ENCODE measurements at places on chromosomes 6 and 20. TPM values are rescaled to one million over a fixed set of nuclear protein-coding genes. Genes with fewer than 3 reads are reported as not detected.

Gene SLC22A1
- 36.2 TPM for total RNA-seq

Gene ZNF322
- 9.7 TPM for total RNA-seq

- DNase-seq = no peak
Observed at GRCh38 chr20:62550087-62550632, 74.4 kb upstream of the GATA5 start.

- DNase-seq = peak; percentile 19
Observed at GRCh38 chr20:57656821-57657534, 36.8 kb upstream of the ZBP1 start.

- peak; percentile 84 for DNase-seq
Observed at GRCh38 chr6:45930420-45931040, 85.1 kb downstream of the CLIC5 start.

GRCh38 chr6:144777249-144777648, 492.1 kb downstream of the UTRN start:
- no peak for DNase-seq

DNA sequence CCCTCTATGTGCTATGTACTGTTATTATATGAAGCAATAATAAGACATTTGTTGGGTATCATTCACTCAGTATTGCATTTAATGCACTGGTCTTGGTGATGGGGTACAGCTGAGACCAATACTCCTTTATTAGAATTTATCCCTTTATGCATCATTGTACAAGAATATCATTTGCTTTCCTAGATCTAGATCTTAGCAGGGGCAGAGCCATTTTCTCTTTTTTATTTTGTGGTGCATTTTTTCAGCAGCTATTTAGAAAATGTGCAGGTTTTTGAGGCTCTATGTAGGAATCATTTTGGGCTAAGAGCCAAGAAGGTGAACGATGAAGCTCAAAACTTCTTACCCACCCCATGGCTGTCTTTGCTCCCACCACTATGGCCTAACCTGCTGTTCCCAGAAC, 114.2 kb downstream of the OR2B2 start:
- no peak for DNase-seq

- peak; percentile 62 for DNase-seq
Observed at GRCh38 chr20:47315339-47316056, 41.0 kb downstream of the ZMYND8 start.

DNA sequence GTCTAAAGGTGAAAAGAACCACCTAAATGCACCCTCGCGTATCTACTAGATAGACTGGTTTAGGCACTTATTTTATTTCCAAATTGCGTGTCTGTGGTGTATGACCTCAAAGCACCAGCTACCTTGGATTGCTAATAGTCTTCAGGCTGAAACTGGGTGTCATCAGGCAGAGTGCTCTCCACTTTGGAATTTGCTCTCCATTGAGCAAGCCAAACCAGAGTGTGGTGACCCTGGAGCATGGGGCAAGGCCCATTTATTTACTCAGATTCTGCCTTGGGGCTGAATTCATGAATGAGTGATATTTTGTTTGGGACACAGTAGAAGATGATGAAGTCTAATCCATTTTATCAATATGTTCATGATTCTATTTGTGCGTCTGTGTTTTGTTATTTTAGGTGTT, 812.8 kb upstream of the SLC35B3 start:
- DNase-seq = no peak

GRCh38 chr20:33233129-33233774, 2.5 kb upstream of the BPIFA1 start:
- no peak for DNase-seq
